ENCODE measurements at places on chromosomes 7 and 10.

- DNase-seq = no peak
Observed at GRCh38 chr7:116918704-116919103, 34.6 kb upstream of the ST7 start.

GRCh38 chr7:151377406-151377805 lies 32.4 kb downstream of the WDR86 start:
- no peak for DNase-seq

DNA sequence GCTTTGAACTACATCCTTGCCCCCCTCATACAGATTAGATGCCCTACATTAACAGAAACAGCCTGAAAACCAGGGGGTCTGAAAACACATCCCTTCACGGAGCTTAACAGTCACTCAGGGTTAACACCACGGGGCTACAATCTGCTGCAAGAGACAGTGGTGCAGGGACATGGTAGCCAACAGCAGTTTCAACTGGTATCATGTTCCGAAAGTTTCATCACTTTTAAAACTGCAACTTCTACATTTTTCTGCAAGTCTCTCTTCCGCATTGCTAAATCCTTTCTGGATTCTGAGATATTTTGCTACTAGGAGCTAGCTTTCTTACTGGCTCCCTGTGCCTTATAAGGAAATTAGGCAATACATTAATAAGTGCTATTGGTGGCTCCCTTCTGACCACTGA lies 92.6 kb downstream of the JAZF1 start:
- DNase-seq = no peak

GRCh38 chr7:123209786-123210185 lies 10.0 kb upstream of the SLC13A1 start:
- no peak for DNase-seq

DNA sequence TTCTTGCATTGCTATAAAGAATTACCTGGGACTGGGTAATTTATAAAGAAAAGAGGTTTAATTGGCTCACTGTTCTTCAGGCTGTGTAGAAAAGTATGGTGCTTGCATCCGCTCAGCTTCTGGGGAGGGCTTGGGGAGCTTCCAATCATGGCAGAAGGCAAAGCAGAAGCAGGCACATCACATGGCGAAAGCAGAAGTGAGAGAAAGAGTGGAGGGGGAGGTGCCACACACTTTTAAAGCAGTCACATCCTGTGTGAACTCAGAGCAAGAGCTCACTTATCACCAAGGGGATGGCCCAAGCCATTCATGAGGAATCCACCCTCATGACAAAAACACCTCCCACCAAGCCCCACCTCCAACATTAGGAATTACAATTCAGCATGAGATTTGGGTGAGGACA lies 303.5 kb downstream of the OTUD1 start:
- DNase-seq = no peak

DNA sequence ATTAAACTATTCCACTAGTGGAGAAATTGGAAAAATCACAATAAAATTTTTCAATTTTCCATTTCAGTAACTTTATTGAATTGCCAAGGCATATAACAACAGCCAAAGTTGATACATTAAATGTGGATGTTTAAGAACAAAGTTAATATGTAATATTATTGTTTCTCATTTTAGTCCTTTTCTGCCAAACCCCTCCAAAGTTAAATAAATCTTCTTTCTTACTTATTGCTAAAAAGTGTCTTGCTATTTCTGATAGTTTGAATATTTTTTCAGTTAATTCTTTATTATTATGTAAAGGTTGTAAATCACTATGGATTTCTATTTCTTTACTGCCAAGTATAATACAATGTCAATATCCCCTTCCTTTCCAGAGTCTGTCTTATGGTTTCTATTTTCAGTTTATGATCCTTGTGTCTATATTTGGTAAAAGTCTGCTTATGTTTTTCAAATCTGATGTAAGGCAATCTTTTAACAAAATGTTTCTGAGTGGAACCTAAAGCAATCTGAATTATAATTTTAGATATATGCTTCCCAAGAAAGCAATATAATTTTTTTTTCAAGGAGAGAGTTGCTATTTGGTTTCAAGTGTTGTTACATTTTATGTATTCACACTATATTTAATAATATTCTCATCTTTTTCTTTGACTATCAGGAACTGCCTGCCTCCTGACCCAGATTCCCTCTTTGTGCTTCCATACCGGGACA lies 80.3 kb upstream of the RHOBTB1 start:
- no peak for DNase-seq

- no peak for DNase-seq
Observed at GRCh38 chr7:157496416-157497275, 159.8 kb downstream of the DNAJB6 start.

GRCh38 chr7:8290645-8291308 lies 28.8 kb upstream of the ICA1 start:
- no peak for DNase-seq

Measured in central memory CD8-positive, alpha-beta T cell (primary cell).